ENCODE measurements at places on chromosomes 7 and 10.

- no peak for DNase-seq
Observed at GRCh38 chr7:124688991-124689390, 76.6 kb downstream of the GPR37 start.

- peak; percentile 46 for DNase-seq
Observed at GRCh38 chr10:15209827-15210509, 41.5 kb upstream of the NMT2 start.

GRCh38 chr7:79096361-79096805, 357.1 kb downstream of the MAGI2 start:
- DNase-seq = no peak

- no peak for DNase-seq
Observed at GRCh38 chr7:68914006-68914405, 684.3 kb upstream of the AUTS2 start.

- DNase-seq = no peak
Observed at GRCh38 chr10:131219584-131219886, 92.0 kb downstream of the TCERG1L start.

All from NCI-H1694 treated with DMSO at 0.1 percent for 48 hours (cell line).